Karpas-422 (cell line): ENCODE measurements at places on chromosomes 16 and 17. TPM values are rescaled to one million over a fixed set of nuclear protein-coding genes. Genes with fewer than 3 reads are reported as not detected.

DNA sequence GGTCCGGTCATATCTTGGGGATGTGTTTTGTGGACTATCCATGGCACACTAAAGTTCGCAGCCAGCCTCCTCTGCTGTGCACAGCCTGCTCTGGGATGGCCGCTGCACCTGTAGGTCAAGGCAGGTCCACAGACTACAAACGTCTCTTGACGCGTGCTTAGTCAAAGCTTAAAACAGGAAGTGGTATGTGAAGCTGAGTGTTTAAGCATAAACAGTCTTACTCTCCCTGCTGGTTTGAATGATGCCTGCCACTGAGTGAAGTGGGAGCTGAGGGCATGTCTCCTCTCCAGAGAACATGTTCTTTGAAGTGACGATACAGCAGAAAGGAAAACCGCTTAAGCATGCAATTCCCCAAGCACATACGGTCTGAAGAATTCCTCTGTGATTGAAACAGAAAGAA, 365.6 kb downstream of the SLC39A11 start:
- DNase-seq, result peak; percentile 86

DNA sequence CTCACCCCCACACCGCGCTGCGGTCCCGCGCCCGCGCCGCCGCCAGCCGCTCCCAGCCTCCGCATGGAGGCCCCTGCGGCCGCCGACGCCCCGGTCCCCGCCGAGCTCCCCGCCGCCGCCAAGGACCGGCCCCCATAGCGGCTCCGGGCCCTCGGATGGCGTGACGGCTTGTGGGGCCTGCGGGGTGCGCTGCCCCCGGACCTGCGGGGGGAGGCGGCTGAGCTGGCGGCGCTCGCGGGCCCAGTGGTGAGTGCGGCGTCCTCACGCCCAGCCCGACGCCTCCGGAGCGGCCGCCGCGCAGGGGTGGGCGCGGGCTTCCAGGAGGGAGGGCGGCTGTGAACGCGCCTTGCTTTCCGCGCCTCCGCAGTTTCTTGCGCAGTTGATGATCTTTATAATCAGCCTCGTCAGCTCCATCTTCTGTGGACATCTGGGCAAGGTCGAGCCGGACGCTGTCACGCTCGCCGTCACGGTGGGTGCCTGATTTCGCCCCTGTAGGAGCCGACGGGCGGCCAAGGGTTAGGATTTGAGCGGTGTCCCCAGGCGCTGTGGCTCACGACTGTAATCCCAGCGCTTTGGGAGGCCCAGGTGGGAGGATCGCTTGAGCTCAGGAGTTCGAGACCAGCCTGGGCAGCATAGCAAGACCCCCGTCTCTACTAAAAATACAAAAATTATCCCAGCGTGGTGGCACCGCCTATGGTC, 46.4 kb downstream of the SLC47A1 start:
- DNase-seq, result no peak

GRCh38 chr17:43446773-43447172, 37.0 kb upstream of the DHX8 start:
- DNase-seq, result peak; percentile 27

DNA sequence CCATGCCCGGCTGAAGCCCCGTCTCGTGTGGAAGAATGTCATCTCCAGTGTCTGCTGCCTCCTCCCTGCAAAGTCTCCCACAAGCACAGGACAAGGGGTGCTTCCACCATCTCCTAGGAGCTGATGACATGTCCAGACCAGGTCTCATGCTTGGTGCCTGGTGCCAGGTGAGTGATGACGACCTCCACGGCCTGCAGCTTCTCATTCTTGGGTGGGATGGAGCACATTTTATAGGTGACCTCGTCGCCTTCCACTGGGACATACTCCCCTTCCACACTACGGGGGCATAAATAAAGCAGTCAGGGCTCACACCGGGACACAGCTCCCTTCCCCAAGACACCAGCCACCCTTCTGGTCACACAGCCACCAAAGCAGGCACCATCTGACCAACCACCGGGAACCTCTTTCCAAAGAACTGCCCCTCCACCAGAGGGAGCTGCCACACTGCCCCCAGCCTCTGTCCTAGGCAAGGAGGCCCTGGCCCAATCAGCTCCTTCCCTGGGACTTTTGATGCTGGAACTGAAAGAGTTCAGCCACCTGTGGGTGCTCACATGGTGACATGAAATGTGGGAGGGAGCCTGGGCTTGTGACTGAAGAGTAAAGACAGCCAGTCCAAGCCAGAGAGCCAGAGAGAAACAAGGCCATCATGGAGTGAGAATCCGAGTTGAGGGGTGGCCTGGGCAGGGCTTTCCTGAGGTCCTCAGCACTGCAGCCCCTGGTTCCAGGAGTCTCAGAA, 13.6 kb downstream of the CARHSP1 start:
- peak; percentile 64 for DNase-seq

- DNase-seq, result no peak
Measured at GRCh38 chr16:77763994-77764393, 24.4 kb upstream of the VAT1L start.

- DNase-seq, result no peak
Measured at GRCh38 chr17:82156284-82156925, 56.2 kb downstream of the CCDC57 start.

DNA sequence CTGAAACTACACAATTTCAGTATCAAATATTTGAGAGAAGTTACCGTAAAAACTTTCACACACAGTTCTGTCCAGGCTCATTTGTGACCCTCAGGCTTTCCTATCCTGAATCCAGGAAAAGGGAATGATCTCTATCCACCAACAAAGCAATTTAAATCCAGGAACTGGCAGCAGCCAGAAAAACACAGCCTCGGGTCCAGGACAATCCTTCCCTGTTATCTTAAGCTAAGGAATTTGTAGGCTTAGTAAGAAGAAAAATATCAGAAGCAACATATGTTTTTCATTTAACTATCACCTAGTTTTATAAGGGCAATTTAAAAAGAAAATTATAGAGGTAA, 47.1 kb downstream of the TEX2 start:
- no peak for DNase-seq

- DNase-seq, result no peak
Measured at GRCh38 chr16:8727131-8727806, 52.9 kb downstream of the ABAT start.

- no peak for DNase-seq
Measured at GRCh38 chr17:14845591-14846281, 419.4 kb downstream of the PMP22 start.

GRCh38 chr17:57986841-57987580, 1.0 kb downstream of the VEZF1 start:
- peak; percentile 68 for DNase-seq

DNA sequence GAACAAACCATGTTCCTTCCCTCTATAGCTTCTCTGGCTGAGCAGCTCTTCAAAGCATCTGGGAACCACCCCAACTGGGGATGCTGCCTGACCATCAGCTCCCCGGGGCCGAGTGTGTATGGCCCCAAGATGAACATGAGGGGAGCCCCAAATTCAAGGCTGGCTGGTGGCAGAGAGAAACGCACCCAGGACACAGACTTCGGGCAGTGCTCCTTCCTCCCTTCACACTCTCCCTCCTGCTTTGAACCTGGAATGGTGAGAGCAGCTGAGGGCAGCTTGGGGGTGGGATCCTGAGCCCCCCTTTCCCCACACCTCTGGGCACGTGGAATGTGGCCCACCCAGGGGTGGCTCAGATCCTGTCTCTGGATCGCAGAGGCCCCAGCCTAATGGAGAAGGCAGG, 17.2 kb downstream of the TLE7 start:
- DNase-seq, result no peak

GRCh38 chr16:73217654-73218053, 169.7 kb upstream of the ZFHX3 start:
- DNase-seq, result no peak

DNA sequence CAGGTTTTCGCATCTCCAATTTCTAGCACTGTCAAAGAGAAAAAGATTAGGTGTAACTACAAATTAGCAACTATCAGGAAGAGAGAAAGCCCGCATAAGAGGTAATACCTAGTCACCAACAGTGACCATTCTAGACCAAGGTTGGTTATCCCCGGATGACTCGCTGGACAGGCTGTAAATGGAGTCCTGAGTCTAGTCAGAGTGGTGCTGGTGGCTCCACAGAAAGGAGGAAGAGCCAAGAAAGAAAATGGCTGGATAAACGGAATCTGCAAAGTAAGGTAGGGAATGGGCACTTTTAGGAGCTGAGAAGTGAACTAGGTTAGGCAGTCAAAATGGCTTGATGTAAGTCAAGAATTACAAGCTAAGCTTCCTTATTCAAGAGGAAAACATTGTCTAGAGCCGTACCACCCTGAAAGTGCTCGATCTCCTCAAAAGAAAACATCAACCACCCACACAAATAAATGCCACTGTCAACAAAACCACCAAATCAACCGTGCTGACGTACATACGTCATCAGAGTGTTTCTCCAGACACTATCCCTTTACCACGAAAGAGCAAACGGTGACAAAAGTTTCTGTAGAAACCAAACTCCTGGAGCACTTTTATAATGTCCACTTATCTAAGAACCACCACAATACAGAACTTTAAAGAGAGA, 2.2 kb downstream of the GSPT1 start:
- DNase-seq, result peak; percentile 35

DNA sequence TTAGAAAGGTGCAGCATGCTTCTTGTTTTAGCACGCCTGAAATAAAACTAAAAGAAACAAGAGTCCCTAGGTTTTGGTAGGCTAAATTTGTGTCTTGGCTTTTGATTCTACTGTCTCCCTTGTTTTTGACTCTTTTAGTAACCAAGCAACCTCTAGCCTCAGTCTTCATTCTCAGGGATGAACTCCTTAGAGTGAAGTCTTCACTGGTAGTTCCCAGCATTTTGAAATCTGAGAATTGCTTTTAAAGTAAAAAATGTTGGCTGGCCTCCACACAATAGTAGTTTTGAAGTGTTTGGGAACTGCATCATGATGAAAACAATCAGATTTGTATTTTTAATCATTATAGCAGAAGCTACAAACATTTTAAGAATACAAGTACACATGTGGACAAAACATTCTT, 6.1 kb upstream of the CDR2 start:
- no peak for DNase-seq

DNA sequence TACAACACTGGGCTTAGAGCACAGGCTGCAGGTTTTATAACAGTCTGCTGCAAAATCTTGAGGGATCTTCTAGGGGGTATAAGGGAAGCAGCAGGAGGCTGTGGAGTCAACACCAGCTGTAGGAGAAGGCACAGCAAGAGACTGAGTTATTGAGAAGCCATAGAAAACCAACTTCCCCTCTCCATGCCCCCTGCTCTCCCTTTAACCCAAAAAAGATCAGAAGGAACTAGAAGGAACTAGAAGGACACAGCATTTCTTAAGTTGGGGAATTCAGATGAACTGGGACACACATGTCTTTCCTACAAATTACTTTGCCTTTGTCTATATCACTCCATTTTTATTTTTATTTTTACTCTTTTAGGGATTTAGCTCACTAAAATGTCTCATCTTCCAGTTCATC, 6.2 kb upstream of the CCL18 start:
- no peak for DNase-seq

- peak; percentile 93 for DNase-seq
Measured at GRCh38 chr17:30291543-30292285, at the start of gene BLMH. Gene BLMH, minus strand, starts transcription at chr17:30291944. Its CDS starts 125 bp downstream, at chr17:30291819.

- no peak for DNase-seq
Measured at GRCh38 chr16:7614021-7614795, 281.6 kb downstream of the RBFOX1 start.

- DNase-seq, result no peak
Measured at GRCh38 chr16:87874639-87875427, 5.5 kb upstream of the SLC7A5 start.

GRCh38 chr17:50725769-50726655, 6.6 kb downstream of the LUC7L3 start:
- DNase-seq, result no peak

DNA sequence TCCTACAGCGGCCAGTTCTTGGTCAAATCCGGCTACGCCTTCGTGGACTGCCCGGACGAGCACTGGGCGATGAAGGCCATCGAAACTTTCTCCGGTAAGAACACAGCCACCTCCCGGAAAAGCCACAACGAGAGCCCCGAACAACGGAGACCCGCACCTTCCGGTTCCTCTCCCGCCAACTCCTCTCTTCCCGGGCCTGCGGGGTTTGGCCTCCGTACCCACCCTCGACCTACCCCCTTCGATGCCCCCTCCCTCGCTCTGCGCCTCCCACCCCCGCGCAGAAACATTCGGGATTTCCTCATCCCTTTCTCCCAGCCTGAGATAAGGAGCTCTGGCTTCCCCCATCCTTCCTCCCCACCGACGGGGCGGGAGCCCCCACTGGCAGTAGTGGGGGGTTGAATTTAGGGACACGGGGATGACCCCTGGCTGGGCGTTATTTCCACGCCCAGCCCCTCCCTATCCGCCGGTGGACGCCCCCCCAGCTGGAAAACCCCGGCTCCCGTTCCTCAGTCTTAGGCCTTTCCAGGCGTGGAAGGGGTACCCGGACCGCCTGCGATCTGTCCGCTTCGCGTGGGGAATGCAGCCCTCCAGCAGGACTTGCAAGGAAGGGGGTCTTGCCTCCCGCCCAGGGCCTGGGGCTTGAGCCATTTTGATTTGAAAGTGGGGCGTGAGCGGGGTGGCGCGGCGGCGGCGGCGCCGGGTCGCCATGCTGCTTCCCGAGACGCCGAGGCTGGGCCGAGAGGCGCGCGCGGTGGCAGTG, 822 bp downstream of the IGF2BP1 start:
- no peak for DNase-seq

- no peak for DNase-seq
Measured at GRCh38 chr17:34366010-34366409, 3.0 kb upstream of the CCL1 start.

DNA sequence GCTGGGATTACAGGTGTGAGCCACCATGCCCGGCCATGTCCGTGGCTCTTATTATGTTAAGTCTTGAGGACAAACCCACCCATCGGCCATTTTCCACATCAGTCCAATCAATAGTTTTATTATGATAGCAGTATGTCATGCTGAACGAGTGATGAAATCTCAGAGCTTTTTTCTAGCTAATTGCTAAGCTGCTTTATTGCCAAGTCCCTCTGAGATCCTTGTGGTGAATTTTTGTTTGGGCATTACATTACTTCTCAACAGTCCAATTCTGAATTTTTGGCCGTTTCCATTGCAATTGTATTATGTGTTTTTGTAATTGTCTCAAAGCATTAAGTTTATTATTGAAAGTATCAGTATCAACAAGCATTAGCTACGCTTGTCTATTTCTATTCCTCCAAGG, 10.9 kb downstream of the RNF112 start:
- DNase-seq, result no peak

DNA sequence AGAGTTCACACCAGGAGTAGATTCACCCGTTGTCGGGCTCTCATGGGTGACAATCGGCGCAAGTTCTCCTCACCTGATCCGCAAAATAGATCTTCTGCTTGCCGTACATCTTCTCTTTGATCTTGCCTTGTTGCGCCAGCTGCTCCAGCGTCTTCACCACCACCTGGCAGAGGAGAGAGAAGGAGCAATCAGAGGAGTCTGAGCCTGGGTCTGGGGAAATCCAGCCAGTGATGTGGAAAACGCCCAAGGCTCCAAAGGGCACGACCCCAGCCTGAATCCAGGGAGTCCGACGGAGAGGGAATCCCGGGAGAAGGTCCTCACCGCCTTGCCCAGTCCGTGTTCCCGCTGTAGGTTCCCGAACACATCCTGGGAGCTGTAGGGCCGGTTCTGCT, 393 bp downstream of the PSMC3IP start:
- DNase-seq, result peak; percentile 62

GRCh38 chr17:4931963-4932362, at the start of gene GP1BA:
Gene GP1BA, plus strand, starts transcription at chr17:4932277. Its CDS starts 328 bp downstream, at chr17:4932605.
- DNase-seq, result no peak

The FAM171A2 gene
- 0.40 and 1.2 TPM in 2 replicates for total RNA-seq

The GNG13 gene
- total RNA-seq, result not detected in 2 replicates

The TEX14 gene
- total RNA-seq, result not detected in 2 replicates

The ATMIN gene
- total RNA-seq, result 25.0 and 62.1 TPM in 2 replicates

The FSCN2 gene
- total RNA-seq, result 0.63 and 1.2 TPM in 2 replicates

The KRTAP2-3 gene
- total RNA-seq, result not detected in 2 replicates
